Testis (tissue), 5 donors: ENCODE measurements at places on chromosomes 12 and 14. TPM values are rescaled to one million over a fixed set of nuclear protein-coding genes. Genes with fewer than 3 reads are reported as not detected.

- no peaks in the 10 kb centered on the region for H3K4me1 ChIP-seq
- H3K27me3 ChIP-seq, result no peaks in the 10 kb centered on the region
- H3K36me3 ChIP-seq, result no peaks in the 10 kb centered on the region
- no peak for DNase-seq
These were observed 116.4 kb upstream of the LRFN5 start for GRCh38 chr14:41490323-41490722.

DNA sequence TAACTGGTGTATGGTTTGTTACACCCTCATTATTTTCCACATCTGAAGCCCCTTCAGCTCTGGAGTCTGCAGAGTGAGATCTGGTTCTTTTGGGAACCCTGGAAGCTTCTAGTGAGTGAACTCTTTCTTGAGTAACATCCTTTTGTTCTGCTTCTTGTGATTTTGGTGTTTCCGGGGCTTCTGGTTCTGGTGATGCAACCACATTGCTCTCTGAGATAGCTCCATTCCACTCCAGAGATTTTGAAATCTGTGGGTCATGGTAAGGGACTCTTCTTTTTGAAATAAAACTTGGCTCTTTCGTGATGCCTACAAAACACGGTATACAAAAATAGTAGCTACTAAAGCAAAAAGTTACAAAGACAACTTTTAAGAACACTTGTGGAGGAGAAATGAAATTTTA is 5.4 kb downstream of the MDM1 start:
- peaks cover 6% of the 10 kb centered on the region for H3K4me1 ChIP-seq
- H3K4me3 ChIP-seq, result no peak overlapping the region
- H3K27me3 ChIP-seq, result no peaks in the 10 kb centered on the region
- DNase-seq, result no peak
- peak overlapping the region; percentile 56 for H3K27ac ChIP-seq

DNA sequence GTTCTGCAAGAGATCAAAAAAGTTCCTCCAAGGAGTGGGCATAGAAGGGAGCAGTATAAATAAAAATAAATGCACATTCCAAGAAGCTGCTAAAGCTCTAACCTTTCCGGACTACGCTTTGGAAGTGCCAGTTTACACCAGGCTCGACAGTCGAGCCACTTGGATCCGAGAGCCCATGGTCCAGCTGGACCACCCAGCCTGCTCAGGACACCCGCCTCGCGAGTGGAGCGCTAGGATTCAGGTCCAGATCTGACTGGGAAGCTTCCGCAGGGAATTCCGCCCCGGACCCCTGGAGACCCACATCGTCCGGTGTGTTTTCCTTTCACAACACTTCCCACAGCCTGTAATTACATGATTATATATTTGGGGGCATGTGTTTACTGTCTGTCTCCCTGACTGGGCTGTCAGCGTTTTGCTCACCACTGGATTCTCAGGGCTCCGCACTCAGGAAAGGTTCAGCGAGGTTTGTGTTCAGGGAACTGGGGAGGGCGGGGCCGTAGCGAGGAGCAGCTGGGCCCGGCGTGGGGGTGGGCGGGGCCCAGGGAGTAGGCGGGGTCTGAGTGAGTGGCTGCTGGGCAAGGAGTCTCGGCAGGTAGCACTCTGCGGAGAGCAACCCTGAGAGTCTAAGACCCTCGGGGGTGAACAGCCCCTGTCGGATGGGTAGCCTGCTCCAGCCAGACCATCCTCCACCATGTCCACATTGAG is 52.3 kb upstream of the TMEM263 start:
- peak overlapping the region; percentile 35 for H3K4me3 ChIP-seq
- H3K27me3 ChIP-seq, result no peaks in the 10 kb centered on the region
- H3K27ac ChIP-seq, result no peak overlapping the region
- no peaks in the 10 kb centered on the region for H3K4me1 ChIP-seq
- H3K36me3 ChIP-seq, result no peaks in the 10 kb centered on the region
- DNase-seq, result peak; percentile 86

- no peak for DNase-seq
- H3K27ac ChIP-seq, result no peak overlapping the region
- H3K36me3 ChIP-seq, result no peaks in the 10 kb centered on the region
- no peaks in the 10 kb centered on the region for H3K27me3 ChIP-seq
- H3K4me3 ChIP-seq, result no peak overlapping the region
These were observed 102.8 kb downstream of the ZNF664 start for GRCh38 chr12:124075841-124076240.

DNA sequence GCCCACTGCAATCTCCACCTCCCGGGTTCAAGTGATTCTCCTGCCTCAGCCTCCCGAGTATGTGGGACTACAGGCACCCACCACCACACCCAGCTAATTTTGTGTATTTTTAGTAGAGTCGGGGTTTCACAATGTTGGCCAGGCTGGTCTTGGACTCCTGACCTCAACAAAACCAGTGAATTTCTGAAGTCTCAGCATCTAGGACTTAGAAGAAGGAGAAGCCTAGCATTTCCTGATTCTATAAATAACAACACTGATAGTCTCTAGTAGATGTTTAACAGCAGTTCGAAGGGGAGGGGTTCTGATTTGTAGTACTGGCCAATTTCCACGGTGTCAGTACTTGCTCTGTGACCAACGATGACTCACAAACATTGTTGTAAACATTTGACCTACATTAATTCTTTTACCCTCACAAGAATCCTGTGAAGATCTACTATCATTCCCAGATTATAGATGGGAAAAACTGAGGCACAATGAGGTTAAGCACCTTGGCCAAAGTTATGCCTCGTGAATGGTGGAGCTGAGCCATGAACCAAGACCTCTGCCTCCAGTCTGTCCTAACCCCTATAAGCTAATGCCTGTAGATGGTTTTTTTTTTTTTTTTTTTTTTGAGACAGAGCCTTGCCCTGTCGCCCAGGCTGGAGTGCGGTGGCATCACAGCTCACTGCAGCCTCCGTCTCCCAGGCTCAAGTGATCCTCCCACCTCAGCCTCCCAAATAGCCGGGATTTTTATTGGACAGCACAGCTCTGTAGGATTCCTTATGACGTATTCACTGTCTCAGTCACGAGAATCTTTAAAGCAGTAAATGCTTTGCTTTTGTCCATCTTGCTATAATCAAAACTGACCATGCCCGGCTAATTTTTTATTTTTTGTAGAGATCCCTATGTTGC is 5.2 kb downstream of the P2RX4 start:
- H3K4me1 ChIP-seq, result peaks cover 9% of the 10 kb centered on the region
- no peak overlapping the region for H3K27ac ChIP-seq
- no peak overlapping the region for H3K4me3 ChIP-seq
- no peaks in the 10 kb centered on the region for H3K27me3 ChIP-seq
- no peak for DNase-seq

GRCh38 chr14:22319526-22320361 is 269.3 kb downstream of the DAD1 start:
- no peaks in the 10 kb centered on the region for H3K27me3 ChIP-seq
- no peaks in the 10 kb centered on the region for H3K36me3 ChIP-seq
- H3K27ac ChIP-seq, result no peak overlapping the region

GRCh38 chr12:106181401-106182114 is 42.8 kb upstream of the NUAK1 start:
- H3K27me3 ChIP-seq, result no peaks in the 10 kb centered on the region
- peaks cover 12% of the 10 kb centered on the region for H3K4me1 ChIP-seq
- DNase-seq, result no peak
- H3K27ac ChIP-seq, result no peak overlapping the region
- no peaks in the 10 kb centered on the region for H3K36me3 ChIP-seq
- H3K4me3 ChIP-seq, result no peak overlapping the region

DNA sequence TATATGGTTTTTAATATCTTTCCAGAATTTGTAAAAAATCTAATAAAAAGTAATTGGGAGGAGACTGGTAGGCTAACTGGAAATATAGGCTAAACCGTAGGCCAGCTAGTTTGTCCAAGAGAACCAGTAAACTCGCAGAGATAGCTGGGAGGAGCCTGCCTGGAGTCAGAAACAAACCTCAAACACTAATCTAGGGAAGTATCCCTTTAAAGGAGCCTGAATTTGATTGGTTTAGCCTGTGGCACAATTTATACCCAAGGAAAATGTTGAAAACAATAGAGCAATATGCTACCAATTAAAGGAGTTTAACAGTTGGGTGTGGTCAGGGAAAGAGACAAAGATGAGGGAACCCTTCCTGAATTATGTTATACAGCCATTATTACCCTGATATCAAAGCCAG is 109.6 kb downstream of the EML5 start:
- H3K27me3 ChIP-seq, result no peaks in the 10 kb centered on the region
- H3K36me3 ChIP-seq, result no peaks in the 10 kb centered on the region
- H3K4me3 ChIP-seq, result no peak overlapping the region
- H3K4me1 ChIP-seq, result no peaks in the 10 kb centered on the region
- H3K27ac ChIP-seq, result no peak overlapping the region

- H3K27ac ChIP-seq, result no peak overlapping the region
- no peaks in the 10 kb centered on the region for H3K36me3 ChIP-seq
- H3K27me3 ChIP-seq, result no peaks in the 10 kb centered on the region
- no peaks in the 10 kb centered on the region for H3K4me1 ChIP-seq
- H3K4me3 ChIP-seq, result no peak overlapping the region
- DNase-seq, result no peak
These were observed 50.2 kb upstream of the SMCO2 start for GRCh38 chr12:27396216-27396815.

LRR1 gene
- total RNA-seq, result 23.8 TPM

LRRIQ1 gene
- 29.0 TPM for total RNA-seq

SNAPC1 gene
- 19.2 TPM for total RNA-seq

CMA1 gene
- not detected for total RNA-seq

ACOT4 gene
- total RNA-seq, result 6.1 TPM

BIN2 gene
- 13.4 TPM for total RNA-seq
